ENCODE measurements at places on chromosomes 4 and X.
A peak's percentile ranks its signal among the peaks of the same experiment; 100 is the strongest.

DNA sequence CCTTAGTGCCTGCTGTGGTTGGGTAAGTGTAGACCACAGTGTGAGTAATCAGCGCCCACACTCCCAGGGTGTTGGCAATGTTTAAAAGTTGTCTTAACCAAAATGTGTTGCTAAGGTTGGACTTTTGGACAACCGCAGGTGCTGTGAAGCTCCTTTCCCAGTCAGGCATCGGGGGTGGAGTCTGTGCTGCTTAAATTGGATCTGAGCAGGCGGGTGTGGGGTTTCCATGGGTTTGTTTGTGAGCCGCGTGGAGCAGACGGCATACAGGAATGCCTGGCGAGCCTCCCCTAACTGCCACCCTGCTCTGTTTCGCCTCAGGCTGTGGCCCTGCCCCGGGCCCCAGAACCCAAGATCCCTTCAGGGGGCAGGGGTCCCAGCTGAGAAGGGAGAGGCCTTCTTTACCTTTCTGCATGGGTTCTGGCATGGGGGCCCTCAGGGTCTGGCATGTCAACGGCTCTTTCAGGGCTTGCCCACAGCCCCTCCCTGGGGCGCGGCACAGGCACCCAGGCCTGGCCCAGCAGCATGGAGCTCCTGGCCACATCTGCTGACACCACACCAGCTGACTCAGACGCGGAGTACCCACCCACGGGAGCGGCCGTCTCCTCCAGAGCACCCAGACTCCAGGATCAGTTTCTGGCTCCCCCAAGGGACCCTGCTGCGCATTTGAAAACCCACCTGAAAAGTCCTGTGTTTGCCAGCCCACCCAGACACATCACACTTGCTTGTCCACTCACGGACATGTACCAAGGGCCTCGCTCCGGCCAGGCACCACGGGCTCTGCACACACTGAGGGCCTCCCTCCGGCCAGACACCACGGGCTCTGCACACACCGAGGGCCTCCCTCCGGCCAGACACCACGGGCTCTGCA is 5.1 kb upstream of the SPON2 start:
- DNase-seq, result no peak

DNA sequence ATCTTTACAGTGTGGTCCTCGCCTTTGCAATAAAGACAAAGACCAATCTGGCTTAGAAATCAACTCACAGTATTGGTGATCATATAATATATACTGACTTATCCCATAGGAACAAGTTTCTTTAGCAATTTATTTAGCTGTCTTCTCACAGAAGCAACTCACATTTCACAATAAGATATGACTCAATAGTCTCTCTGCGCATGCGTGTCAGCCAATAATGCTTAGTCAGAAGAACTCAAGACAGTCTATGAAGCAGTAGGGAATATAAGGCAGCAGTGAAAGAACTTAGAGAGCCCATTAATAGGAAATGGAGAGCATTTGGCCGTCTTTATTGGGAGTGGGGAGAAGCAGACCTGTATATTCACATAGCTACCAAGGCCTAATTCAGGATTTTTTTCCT is 216.7 kb downstream of the IL13RA2 start:
- no peak for DNase-seq

DNA sequence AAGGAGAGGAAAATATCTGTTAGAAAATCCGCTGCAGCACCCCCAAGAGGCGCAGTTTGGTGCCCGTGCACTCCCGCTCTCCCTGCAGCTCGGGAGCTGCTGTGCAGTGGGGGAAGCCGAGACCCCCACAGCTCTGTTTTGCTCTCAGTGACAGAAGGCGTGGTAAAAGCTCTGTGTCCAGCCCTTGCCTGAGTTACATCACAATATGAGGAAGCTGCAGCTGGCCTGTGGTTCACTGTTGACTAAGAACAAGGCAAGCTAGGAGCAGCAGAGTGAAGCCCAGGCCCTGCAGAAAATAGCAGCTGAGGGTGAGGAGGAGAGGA is 88.5 kb upstream of the ADRA2C start:
- DNase-seq, result no peak

DNA sequence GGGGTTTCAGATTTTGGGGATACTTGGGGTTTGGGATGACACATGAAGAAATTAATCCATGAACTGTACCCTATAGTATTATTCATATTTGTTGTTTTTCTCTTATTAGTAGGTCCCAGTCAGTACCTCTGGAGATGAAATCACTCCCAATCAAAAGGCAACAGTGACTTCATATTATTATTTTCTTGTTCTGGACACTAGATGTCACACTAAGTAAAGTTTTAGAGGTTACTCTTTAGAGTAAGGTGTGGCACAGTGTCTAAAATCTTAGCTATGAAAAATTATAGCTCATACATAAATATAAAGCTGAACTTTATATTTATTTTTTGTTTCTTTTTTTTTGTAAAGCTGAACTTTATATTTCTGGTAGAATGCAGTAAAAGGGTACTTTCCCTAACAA is 35.1 kb downstream of the FAM114A1 start:
- DNase-seq, result no peak

GRCh38 chrX:109187473-109188168 is 294.3 kb downstream of the GUCY2F start:
- DNase-seq, result no peak

DNA sequence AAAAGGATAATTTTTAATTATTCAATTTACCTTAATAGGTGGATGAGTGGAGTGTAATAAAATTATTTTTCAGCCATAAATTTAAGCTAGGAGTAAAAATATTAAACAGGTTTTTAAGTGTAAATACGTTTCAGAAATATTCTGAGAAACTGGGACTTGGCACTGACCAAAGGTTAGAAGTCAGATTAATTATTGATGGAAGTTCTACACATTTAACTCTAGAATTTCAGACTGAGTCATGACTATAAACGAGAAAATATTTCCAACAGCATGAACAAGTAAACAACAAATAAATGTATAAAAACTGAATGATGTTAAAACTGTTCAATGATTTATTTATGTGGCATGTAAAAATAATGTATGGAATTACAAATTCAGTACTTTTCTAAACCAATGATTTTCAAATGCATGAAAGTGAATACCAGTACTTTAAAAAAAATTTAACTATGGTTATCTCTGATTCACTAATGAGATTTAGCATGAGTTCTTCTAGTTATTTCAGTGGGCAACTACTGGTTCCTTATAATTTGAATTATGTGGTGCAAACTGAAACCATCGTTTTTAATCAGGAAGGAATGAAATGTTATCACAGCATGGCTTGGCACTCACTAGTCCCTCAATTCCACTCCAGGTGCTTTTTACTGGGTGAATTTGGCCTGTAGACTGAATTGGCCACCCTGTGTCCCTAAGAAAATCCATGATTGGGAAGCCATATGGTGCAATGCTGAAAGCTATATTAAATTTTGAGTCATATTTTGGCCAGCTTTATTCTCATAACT is 244.2 kb downstream of the FSTL5 start:
- no peak for DNase-seq

DNA sequence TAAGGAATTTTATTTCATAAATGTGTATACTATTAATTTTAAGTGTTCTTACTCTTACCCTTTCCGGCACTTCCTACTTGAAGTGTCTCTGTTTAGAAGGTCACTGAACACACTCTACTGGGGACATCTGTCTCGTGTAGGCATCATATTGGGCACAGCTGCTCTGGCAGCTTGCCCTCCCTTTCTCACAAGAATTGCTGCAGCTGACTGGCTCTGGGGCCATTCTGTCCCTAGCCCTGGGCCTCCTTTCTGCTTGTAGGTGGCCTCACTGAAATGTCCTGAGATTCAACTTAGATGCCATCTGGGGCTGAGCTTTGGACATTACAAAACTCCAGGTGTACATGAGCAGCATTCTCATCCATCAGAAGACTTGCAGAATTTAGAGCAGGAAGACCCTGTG is 49.6 kb downstream of the SMAD1 start:
- no peak for DNase-seq

- no peak for DNase-seq
These were observed 20.6 kb downstream of the GALNT7 start for GRCh38 chr4:173189117-173189693.

- DNase-seq, result no peak
These were observed 53.9 kb upstream of the TENM3 start for GRCh38 chr4:182189103-182189878.

- DNase-seq, result no peak
These were observed 7.6 kb downstream of the FABP2 start for GRCh38 chr4:119314356-119314755.

- no peak for DNase-seq
These were observed 184.2 kb downstream of the GASK1B start for GRCh38 chr4:157988641-157989040.

DNA sequence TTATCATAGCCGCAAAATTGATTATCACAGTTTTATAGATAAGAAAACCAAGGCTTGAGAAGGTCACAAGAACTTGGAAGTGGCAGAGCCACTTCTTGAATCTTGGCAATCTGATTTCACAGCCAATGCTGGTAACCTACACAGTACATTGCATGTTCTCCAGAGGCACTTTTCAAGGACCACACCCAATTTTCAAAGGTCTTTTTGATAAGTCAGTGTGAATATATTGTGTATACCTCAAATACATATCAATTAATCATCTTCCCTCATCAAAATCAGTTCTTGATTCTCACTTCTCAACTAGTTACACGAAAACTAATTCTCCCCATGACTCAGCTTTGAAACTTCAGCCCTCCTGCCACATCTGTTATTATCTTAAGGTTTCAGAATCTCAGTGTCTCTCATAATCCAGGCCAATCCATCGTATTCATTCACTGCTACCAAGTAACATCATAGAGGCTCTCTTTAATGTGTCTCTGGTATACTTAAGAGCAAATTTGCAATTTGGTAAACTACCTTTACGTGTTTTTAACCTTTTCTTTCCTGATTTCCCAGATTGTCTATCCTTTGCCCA is 16.8 kb downstream of the CAMK2D start:
- DNase-seq, result no peak

DNA sequence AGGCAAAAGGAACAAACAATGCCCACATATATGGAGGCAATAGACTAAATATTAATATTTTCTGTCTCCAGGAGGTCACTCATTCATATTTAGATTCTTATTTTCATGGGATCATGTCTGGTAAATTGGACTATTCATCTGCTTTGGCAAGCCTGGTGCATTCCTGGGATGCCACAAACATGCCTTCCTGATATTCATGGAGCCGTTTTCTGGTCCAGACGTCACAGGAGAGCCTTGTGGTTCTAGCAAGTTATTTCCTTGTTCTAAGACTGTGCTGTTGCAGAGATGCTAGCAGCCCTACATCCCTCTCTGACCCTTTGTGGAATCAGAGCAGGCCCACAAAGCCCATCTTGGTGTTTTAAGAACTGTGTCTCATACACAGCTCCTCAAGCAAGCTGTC is 16.1 kb upstream of the EXOSC9 start:
- DNase-seq, result no peak

DNA sequence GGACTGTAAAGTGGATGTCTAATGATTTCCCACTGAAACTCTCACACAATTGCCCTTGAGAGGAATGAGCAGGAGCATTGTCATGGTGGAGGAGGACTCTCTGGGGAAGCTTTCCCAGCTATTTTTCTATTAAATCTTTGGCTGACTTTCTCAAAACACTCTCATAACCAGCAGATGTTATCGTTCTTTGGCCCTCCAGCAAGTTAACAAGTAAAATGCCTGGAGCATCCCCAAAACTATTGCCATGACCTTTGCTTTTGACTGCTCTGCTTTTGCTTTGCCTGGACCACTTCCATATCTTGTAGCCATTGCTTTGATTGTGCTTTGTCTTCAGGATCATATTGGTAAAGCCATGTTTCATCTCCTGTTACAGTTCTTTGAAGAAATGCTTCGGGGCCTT is 120.2 kb upstream of the PDE5A start:
- DNase-seq, result no peak

GRCh38 chrX:37349221-37350033 is at the start of gene PRRG1:
Gene PRRG1 (plus strand): TSS chrX:37349364. CDS start chrX:37406250, 56,886 bp downstream.
- DNase-seq, result peak; percentile 79

- DNase-seq, result peak; percentile 79
These were observed 217.6 kb downstream of the PTTG2 start for GRCh38 chr4:38177641-38178391.

DNA sequence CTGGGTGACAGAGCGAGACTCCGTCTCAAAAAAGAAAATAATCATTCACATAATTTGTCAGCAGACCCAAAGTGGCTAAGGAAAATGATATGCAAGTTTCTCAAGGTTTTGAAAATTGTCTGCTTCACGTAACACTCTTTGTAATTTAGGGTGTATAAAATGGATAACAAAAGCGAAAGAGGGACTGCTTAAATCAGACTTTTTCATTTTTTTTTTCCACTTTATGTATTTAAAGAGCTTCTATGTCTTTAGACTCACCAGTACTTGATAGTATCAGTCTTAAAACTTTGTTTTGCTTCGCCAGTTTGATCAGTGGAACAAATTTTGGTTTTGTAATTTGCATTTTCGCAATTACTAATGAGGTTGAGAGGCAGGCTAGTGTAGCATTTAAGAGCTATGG is 34.6 kb downstream of the USP9X start:
- no peak for DNase-seq

GRCh38 chr4:51923343-51923742 is 80.4 kb downstream of the DCUN1D4 start:
- no peak for DNase-seq

All from coronary artery (tissue), 2 donors.